ENCODE measurements at places on chromosomes 1 and 21.

GRCh38 chr1:245615001-245615400 is 460.2 kb downstream of the KIF26B start:
- DNase-seq: no peak

- DNase-seq: no peak
These were observed 58.3 kb downstream of the UBE2T start for GRCh38 chr1:202283379-202283844.

GRCh38 chr1:10283318-10283984 is 73.1 kb downstream of the KIF1B start:
- peak; percentile 91 for DNase-seq

GRCh38 chr1:206600527-206600926 is 11.7 kb downstream of the EIF2D start:
- DNase-seq: no peak

- peak; percentile 87 for DNase-seq
These were observed 1.3 kb upstream of the RC3H1 start for GRCh38 chr1:174023440-174023839.

GRCh38 chr21:44012474-44013379 is 618 bp downstream of the TRAPPC10 start:
- peak; percentile 24 for DNase-seq

DNA sequence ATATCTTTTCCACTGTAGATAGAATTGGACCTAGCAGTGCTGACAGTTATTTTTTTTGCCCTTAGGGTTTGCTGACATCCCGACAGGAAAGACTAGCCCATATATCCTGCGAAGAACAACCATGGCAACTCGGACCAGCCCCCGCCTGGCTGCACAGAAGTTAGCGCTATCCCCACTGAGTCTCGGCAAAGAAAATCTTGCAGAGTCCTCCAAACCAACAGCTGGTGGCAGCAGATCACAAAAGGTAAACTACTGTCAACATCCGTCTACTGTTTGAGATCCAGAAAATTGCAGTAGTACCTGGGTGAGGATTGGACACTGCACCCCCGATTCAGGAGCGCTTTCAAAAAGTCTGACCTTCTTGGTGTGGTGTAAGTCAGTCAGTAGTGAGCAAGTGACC is 55.8 kb downstream of the CENPF start:
- peak; percentile 10 for DNase-seq

DNA sequence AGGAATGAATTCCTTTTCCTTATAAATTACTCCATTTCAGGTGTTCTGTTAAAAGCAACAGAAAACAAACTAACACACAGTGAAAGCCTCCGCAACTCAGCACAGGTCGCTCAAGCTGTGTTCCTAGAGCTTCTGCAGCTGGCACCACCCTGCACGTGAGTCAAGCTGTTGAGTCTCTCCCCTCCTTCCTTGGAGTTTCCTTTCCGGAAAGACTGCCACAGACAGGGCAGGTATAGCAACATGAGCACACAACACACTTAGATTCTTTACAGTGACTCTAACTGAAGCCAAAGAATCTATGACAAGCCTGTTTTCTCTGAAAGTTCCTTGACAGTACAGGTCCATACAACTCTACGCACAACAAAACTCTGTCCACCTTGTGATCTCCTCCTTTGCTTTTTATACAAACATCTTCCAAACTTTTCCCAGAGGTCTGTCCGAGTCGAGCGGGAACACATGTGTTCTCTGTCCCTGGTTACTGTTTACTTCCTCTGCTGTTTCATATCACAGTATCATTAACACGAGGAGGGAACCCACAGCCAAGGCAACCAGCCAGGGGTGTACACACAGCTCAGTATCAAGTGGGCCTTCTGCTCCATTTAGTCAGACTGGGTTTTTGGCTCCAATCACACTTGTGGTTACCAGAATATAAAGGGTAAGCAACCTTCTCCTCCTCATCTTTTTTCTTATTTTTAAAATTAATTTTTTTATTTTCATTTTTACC is 38.7 kb upstream of the DESI2 start:
- DNase-seq: no peak

DNA sequence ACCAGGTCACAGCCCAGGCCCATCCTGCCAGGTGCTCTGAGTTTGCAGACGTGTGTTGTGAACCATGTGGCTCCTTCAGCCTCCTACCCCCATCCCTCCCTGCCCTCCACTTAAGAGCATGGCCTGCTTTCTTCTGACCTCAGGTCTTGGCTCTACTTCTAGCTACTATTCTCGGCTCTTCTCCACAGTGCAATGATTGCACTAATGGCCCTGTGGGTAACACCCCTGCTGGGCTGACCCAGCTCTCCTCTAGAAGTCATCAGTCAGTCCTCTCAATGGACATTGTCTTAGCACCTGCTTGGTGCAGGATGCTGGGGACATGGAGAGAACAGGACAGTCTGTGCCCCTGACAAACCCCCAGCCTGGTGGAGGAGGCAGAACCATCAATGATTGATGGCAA is 22.2 kb upstream of the IFFO2 start:
- DNase-seq: peak; percentile 30

DNA sequence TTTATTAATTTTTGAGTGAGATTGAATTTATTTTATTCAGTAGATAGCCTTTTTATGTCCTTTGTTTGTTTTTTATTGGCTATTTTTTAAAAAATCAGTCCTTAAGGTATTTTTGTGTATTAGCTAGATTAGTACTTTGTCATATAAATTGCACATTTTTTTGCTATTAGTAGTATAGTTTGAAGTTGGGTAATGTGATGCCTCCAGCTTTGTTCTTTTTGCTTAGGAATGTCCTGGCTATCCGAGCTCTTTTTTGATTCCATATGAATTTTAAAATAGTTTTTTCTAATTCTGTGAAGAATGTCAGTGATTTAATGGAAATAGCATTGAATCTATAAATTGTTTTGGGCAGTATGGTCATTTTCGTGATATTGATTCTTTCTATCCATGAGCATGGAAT is 80.4 kb downstream of the MAN1A2 start:
- DNase-seq: no peak

DNA sequence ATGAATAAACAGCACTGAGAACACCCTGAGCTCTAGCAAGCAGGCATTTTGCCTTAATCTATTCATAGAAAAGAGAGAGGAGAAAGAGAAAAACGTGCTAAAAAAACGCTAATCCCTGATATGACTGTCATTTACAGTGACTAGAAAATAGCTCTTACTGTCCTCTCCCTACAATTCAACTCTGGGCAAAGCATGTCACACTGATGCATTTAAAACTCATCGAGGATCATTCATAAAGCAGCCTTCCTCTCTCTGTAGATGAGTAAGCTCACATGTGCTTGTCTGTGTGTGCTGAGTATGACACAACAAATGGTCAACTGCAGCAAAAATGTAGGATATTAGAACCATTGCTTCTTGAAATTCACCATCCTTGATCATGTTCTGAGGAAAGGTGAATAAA is 109.0 kb downstream of the SGIP1 start:
- no peak for DNase-seq

- no peak for DNase-seq
These were observed 22.2 kb downstream of the UBE2T start for GRCh38 chr1:202319381-202320080.
